Aorta (tissue), 5 donors: ENCODE measurements at places on chromosomes 11 and 22. TPM values are rescaled to one million over a fixed set of nuclear protein-coding genes. Genes with fewer than 3 reads are reported as not detected.

The PRRG4 gene
- 2.0 TPM for total RNA-seq

The SYT13 gene
- not detected for total RNA-seq

The APOL4 gene
- 7.0 TPM for total RNA-seq

The NAA40 gene
- 26.9 TPM for total RNA-seq

The GPR83 gene
- not detected for total RNA-seq

The VPREB1 gene
- total RNA-seq = not detected

The SYT12 gene
- total RNA-seq = 5.5 TPM

The MLC1 gene
- total RNA-seq = 0.16 TPM

The NUDT8 gene
- total RNA-seq = 4.6 TPM

The PLEKHB1 gene
- total RNA-seq = 10.5 TPM

The PATE2 gene
- not detected for total RNA-seq

The PGA5 gene
- total RNA-seq = not detected

The FIBIN gene
- total RNA-seq = 80.9 TPM

The TEX54 gene
- total RNA-seq = not detected

The SMIM35 gene
- not detected for total RNA-seq

The CNIH2 gene
- total RNA-seq = 1.1 TPM

The FBLN1 gene
- 500 TPM for total RNA-seq

The ZNRF3 gene
- total RNA-seq = 7.2 TPM

The CCDC73 gene
- not detected for total RNA-seq

The CEND1 gene
- not detected for total RNA-seq

The SYCE3 gene
- total RNA-seq = not detected

The LDHAL6A gene
- total RNA-seq = not detected

The NTM gene
- 1.9 TPM for total RNA-seq

The PDGFB gene
- total RNA-seq = 6.7 TPM

The ASCL2 gene
- 0.62 TPM for total RNA-seq

The ADAMTS15 gene
- total RNA-seq = 16.0 TPM

The KCNQ1OT1 gene
- total RNA-seq = 5.4 TPM

The CRYBB3 gene
- 0.84 TPM for total RNA-seq

The TSPAN32 gene
- 0.84 TPM for total RNA-seq

The KRTAP5-2 gene
- total RNA-seq = not detected

The C11orf97 gene
- not detected for total RNA-seq

The OR8B8 gene
- total RNA-seq = not detected

The RAB38 gene
- total RNA-seq = 5.1 TPM

The MS4A1 gene
- 1.1 TPM for total RNA-seq

The GP1BB gene
- total RNA-seq = 3.6 TPM

The JOSD1 gene
- 54.0 TPM for total RNA-seq

The HOATZ gene
- not detected for total RNA-seq
